ENCODE measurements at places on chromosomes 13 and 19. TPM values are rescaled to one million over a fixed set of nuclear protein-coding genes. Genes with fewer than 3 reads are reported as not detected.
A peak's percentile ranks its signal among the peaks of the same experiment; 100 is the strongest.

DNA sequence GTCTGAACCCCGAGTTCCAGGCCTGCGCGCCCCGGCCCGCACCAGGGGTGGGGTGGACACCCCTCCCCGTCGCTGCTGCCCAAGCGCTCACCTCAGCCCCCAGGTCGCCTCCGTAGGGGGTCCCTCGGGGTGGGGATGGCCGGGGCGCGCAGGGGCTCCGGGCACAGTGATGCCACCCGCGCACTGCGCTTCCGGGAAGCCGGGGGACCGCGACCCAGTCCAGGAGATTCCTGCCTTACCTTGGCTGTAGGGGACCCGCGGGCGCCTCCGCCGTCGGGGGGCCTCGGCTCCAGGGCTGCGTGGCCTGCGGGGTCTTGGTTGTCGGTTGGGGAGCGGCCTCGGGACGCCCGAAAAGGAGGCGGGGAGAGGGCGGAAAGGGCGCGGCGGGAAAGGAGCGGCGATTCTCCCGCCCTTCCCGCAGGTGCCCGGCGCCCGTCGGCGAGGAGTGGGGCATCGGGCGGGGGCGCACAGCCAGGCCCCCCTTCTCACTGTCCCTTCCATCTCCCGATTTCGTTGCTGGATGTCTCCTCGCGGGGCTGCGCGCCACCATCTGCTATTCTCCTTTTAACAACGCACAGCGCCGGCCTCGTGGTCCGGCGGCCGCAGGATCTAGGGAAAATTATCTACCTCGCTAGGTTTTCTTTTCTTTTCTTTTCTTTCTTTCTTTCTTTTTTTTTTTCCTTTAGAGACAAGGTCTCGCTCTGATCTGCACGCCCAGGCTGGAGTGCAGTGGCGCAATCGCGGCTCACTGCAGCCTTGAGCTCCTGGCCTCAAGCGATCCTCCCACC is at the start of gene KEAP1:
Gene KEAP1, minus strand, starts transcription at position 355 of the 788 bp plus-strand sequence. CDS start 3,323 bp downstream, outside the sequence.
- no peaks in the 10 kb centered on the region for H3K27me3 ChIP-seq
- no peak for DNase-seq
- peak within 1 kb of the TSS; percentile 90 for H3K27ac ChIP-seq
- H3K36me3 ChIP-seq = peaks cover 12% of the 10 kb centered on the region
- H3K4me1 ChIP-seq = peaks cover 11% of the 10 kb centered on the region
- H3K4me3 ChIP-seq = peak within 1 kb of the TSS; percentile 83

- no peak for DNase-seq
- H3K36me3 ChIP-seq = no peaks in the 10 kb centered on the region
Observed at GRCh38 chr13:74977498-74977897, 504.5 kb downstream of the TBC1D4 start.

The PINLYP gene
- total RNA-seq = 14.5 TPM

- H3K4me1 ChIP-seq = peaks cover 11% of the 10 kb centered on the region
- DNase-seq = no peak
- no peak overlapping the region for H3K4me3 ChIP-seq
- H3K36me3 ChIP-seq = peaks cover 14% of the 10 kb centered on the region
- peaks cover 15% of the 10 kb centered on the region for H3K27me3 ChIP-seq
Observed at GRCh38 chr19:17021328-17021727, 5.3 kb downstream of the CPAMD8 start.

DNA sequence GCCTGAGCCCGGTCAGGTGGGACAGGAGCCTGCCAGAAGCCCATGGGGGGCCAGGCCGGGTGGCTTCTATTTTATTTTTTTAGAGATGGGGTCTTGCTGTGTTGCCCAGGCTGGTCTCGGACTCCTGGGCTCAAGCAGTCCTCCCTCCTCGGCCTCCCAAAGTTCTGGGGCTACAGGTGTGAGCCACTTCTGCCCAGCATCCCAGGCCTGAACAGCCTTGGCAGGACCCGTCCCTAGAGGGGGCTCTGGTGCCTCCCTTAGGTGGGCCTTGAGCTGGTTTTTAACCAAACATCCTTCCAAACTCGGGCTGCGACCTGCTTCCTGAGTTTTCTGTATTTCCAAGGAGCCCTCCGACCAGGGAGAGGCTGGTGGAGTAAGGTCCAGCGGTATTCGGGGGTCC is 10.5 kb downstream of the COMP start:
- no peak overlapping the region for H3K27ac ChIP-seq
- H3K36me3 ChIP-seq = no peaks in the 10 kb centered on the region
- peaks cover 9% of the 10 kb centered on the region for H3K4me1 ChIP-seq
- no peak for DNase-seq
- peaks cover 68% of the 10 kb centered on the region for H3K27me3 ChIP-seq

DNA sequence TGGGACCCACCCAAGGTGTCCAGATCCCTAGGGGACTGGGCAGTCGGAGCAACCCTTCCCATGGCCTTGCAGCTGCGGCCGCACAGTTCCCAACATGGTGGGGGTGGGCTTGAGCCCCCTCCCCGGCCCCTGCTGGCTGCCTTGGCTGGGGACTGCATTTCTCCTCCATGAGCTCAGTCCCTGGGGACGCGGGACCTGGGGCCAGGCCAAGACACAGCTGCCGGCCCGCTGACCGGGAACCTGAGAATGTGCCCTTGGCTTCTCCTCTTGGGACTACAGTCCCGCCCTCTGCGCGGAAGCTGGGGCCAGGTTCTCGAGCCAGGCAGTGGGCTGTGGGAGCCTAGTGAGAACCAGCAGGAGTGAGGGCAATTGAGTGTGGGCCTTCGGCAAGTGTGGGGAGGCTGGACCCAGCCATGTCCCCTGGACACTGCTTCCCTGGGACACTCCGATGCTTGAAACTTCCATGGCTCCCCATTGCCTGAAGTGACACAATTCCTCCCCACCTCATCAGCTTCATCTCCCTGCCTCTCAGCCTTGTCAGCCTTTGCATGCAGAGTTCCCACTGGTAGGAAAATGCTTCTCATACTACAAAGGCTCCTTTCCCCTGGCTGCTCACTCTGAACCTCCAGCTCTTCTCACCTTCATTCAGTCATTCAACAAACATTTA is 13.1 kb upstream of the NOTCH3 start:
- no peak for DNase-seq
- H3K4me3 ChIP-seq = no peak overlapping the region
- H3K27ac ChIP-seq = no peak overlapping the region

The ZNF43 gene
- total RNA-seq = 55.8 TPM

- no peaks in the 10 kb centered on the region for H3K4me1 ChIP-seq
- no peak overlapping the region for H3K4me3 ChIP-seq
- no peak overlapping the region for H3K27ac ChIP-seq
- DNase-seq = no peak
- H3K27me3 ChIP-seq = no peaks in the 10 kb centered on the region
Observed at GRCh38 chr13:44484562-44485138, 91.5 kb downstream of the TSC22D1 start.

The SIGLEC12 gene
- total RNA-seq = not detected

GRCh38 chr19:42052241-42052863 is 17.7 kb downstream of the GRIK5 start:
- no peak for DNase-seq
- no peak overlapping the region for H3K27ac ChIP-seq
- no peak overlapping the region for H3K4me3 ChIP-seq
- H3K36me3 ChIP-seq = peaks cover 21% of the 10 kb centered on the region

The RHPN2 gene
- total RNA-seq = 22.2 TPM

- no peaks in the 10 kb centered on the region for H3K4me1 ChIP-seq
- H3K27ac ChIP-seq = peak overlapping the region; percentile 79
- H3K27me3 ChIP-seq = no peaks in the 10 kb centered on the region
Observed at GRCh38 chr13:95784161-95784899, 107.4 kb downstream of the DNAJC3 start.

GRCh38 chr19:48393559-48394330 is at the start of gene GRIN2D:
TSS of gene GRIN2D (plus strand) at chr19:48393668. CDS start at chr19:48398393, 4,725 bp downstream.
- no peaks in the 10 kb centered on the region for H3K36me3 ChIP-seq
- DNase-seq = no peak
- H3K27ac ChIP-seq = peak within 1 kb of the TSS; percentile 30

DNA sequence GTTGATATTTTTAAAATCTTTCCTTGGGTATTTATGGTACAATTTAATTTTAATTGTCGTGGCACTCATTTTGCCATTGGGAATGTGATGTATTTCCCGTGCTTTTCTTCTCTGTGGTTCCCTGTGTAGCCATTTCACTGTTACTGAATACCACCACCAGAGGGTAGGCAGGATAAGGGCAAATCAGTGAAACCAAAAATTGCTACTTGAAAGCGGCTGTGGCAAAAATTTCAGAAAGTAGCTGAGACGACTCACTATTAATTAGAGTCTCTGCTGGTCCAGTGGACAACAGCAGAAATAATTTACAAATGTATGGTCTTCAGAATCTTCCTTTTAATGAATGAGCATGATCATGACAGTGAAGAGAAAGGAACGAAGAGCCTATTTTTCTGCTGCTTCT is 34.4 kb upstream of the MIR17HG start:
- H3K27me3 ChIP-seq = peaks cover 1% of the 10 kb centered on the region
- H3K36me3 ChIP-seq = no peaks in the 10 kb centered on the region
- no peak overlapping the region for H3K27ac ChIP-seq
- no peak for DNase-seq

DNA sequence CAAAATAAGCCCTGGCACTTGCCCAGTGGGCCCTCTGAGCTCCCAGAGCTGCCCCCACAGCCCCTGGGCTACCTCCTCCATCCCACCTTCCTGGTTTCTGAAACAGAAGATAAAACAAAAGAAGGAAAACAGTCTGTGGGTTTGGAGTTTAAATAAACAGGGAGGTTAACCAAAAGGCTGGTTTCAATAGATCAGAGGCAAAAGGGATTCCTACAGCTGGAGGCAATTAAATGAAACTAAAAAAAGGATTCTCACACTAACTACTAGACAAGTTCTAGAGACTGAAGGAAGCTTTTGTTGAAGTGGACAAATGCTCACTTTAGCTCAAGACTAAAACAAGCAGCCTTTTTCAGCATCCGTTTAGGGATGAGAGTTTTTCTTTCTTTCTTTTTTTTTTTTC is 569.8 kb downstream of the FGF9 start:
- H3K36me3 ChIP-seq = no peaks in the 10 kb centered on the region
- no peaks in the 10 kb centered on the region for H3K27me3 ChIP-seq
- peaks cover 53% of the 10 kb centered on the region for H3K4me1 ChIP-seq
- no peak for DNase-seq
- no peak overlapping the region for H3K4me3 ChIP-seq

The FCAR gene
- not detected for total RNA-seq

The IGFL3 gene
- not detected for total RNA-seq

- H3K4me3 ChIP-seq = no peak overlapping the region
- H3K27ac ChIP-seq = no peak overlapping the region
- no peaks in the 10 kb centered on the region for H3K27me3 ChIP-seq
- no peak for DNase-seq
- peaks cover 1% of the 10 kb centered on the region for H3K4me1 ChIP-seq
Observed at GRCh38 chr19:1828279-1829238, 16.5 kb upstream of the ATP8B3 start.

The ZNF749 gene
- 23.7 TPM for total RNA-seq

The GPC6 gene
- total RNA-seq = 112 TPM

GRCh38 chr13:112588490-112589297 is 741 bp upstream of the TUBGCP3 start:
- peak overlapping the region; percentile 94 for H3K27ac ChIP-seq
- peak overlapping the region; percentile 94 for H3K4me3 ChIP-seq
- no peak for DNase-seq
- peaks cover 16% of the 10 kb centered on the region for H3K4me1 ChIP-seq

DNA sequence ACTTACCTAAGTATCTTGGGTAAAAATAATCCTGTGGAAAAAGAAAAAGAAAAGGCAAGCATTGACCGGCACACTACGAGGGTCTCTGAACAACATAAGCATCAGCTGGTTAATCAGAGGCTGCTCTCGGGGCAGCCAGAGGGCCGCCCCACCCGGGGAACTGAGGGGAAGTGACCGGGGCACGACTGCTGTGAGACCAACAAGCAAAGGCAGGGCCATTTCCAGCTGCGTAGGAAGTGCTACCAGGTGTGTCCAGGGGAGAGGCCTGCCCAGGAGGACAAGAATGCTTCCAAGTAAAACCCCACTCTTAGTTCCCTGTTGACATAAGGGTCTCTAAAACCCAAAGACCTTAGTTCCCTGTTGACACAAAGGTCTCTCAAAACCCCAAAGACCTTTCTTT is 15.9 kb downstream of the GAS6 start:
- no peak for DNase-seq
- H3K27me3 ChIP-seq = no peaks in the 10 kb centered on the region
- H3K4me1 ChIP-seq = peaks cover 19% of the 10 kb centered on the region
- H3K4me3 ChIP-seq = no peak overlapping the region
- no peak overlapping the region for H3K27ac ChIP-seq

- no peak for DNase-seq
- H3K27ac ChIP-seq = no peak overlapping the region
- H3K36me3 ChIP-seq = no peaks in the 10 kb centered on the region
- H3K27me3 ChIP-seq = peaks cover 11% of the 10 kb centered on the region
- H3K4me3 ChIP-seq = no peak overlapping the region
Observed at GRCh38 chr19:4288091-4288777, 9.2 kb downstream of the SHD start.

The C1QTNF9B gene
- total RNA-seq = not detected

DNA sequence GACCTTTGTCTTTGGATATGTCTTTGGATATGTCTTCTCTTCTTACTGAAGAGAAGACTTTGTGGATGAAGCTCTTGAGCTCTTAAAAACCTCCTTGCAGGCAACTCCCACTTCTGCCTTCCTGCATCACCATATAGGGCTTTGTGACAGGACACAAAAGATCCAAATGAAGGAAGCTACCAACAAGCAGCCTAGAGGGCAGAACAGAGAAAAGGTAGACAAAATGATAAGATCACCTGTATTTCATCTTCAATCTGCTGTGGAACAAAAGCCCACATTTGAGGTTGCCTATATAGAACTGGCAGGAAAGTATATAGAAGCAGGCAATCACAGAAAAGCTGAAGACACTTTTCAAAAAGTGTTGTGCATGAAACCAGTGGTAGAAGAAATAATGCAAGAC is 42.5 kb downstream of the N4BP2L1 start:
- no peak for DNase-seq
- no peak overlapping the region for H3K4me3 ChIP-seq
- peaks cover 1% of the 10 kb centered on the region for H3K36me3 ChIP-seq

DNA sequence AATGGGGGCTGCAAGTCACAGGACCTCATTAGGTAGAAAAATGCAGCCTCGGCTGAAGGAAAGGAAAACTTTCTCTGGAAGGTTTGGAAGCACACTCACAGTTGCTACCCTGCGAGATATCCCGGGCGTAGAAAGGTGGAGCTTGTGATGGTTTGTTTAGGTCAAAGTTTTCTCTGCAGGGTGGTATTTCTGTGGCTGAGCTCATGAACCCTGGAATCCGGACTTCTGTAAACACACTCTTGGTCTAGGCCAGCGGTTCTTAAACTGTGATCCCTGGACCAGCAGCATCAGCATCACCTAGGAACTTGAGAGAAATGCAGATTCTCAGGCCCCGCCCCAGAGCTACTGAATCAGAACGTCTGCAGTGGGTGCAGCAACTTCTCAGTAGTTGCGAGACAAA is 3.3 kb upstream of the SLC15A1 start:
- no peak overlapping the region for H3K4me3 ChIP-seq
- H3K36me3 ChIP-seq = peaks cover 5% of the 10 kb centered on the region
- no peak overlapping the region for H3K27ac ChIP-seq
- peaks cover 36% of the 10 kb centered on the region for H3K27me3 ChIP-seq

GRCh38 chr13:112851107-112852038 is 117.6 kb upstream of the MCF2L start:
- peaks cover 74% of the 10 kb centered on the region for H3K36me3 ChIP-seq
- no peak for DNase-seq
- H3K27me3 ChIP-seq = no peaks in the 10 kb centered on the region
- peaks cover 5% of the 10 kb centered on the region for H3K4me1 ChIP-seq
- H3K27ac ChIP-seq = no peak overlapping the region

The ZNF835 gene
- total RNA-seq = not detected
